H1 (cell line): ENCODE measurements at places on chromosomes 6 and 20. TPM values are rescaled to one million over a fixed set of nuclear protein-coding genes. Genes with fewer than 3 reads are reported as not detected.

DNA sequence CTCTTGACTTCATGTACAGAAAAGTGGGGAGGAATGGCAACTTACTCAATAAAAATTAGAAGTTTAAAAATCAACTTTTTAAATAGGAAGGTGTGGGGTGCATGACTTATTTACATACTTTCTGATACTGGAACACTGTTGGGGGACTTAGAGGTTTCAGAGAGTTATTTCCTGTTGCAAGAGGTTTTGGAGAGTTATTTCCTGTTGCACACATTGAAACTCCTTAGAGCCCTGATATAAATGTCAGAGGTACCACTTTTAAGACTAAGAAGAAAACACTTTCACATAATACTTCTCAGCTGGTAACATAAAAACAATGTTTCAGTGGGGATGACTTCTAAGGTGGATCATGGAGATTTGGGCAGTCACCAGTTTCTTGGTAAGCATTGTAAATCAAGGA is 579.9 kb downstream of the MMUT start:
- DNase-seq, result no peak

Gene HCK
- total RNA-seq, result 0.37 and 0.82 TPM in 2 replicates

Gene TMC2
- not detected in 2 replicates for total RNA-seq

GRCh38 chr20:24634855-24635254 is 165.4 kb downstream of the SYNDIG1 start:
- no peak for DNase-seq

Gene ZSWIM3
- 6.8 and 6.9 TPM in 2 replicates for total RNA-seq

DNA sequence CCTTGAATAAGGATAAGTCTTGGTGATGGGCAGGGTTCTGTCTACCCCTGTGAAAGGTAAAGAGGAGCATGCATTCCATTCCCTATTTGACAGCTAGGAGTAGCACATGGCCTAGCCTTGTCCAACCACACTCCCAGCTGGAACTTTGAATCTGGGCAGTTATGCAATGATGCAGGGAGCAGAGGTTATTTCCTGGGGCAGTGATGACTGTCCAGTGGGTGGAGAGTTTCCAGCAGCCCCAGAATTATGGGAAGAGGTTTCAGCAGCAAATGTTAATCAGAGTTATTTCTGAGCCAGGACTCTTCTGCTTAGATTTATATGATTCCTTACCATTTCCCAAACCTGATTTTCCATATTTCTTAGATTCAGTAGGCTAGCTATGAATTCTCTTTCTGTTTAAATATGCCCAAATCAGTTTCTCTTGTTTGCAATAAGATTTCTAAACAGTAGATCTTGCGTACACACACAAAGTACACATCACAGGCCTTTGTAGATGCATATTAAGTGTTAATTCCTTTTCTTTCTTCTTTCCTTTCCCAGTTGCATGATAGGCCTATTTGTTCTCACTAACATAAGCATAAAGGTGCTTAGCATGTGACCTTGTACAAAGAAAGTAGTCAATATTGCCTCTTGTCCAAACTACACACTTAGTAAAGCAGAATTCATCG is 17.3 kb upstream of the TXLNB start:
- DNase-seq, result no peak

DNA sequence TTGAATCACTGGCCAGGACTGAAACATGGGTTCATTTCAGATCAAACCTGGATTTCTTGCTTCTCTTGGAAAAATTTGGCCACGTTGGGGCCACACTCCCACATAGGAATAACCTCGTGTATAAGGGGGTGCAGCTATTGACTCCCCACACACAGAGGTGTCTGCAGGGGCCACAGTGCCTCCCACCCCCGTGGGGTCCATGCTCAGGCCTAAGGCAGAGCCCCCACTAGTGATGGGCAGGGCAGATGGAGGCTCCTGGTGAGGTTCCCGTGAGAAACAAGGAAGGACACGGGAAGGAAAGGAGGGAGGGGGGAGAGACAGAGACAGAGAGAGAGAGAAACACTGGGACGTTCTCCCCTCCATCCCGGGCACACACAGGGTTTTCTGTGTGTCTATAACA is 230.5 kb downstream of the ERMARD start:
- DNase-seq, result no peak

Gene DTNBP1
- 13.5 and 13.9 TPM in 2 replicates for total RNA-seq

DNA sequence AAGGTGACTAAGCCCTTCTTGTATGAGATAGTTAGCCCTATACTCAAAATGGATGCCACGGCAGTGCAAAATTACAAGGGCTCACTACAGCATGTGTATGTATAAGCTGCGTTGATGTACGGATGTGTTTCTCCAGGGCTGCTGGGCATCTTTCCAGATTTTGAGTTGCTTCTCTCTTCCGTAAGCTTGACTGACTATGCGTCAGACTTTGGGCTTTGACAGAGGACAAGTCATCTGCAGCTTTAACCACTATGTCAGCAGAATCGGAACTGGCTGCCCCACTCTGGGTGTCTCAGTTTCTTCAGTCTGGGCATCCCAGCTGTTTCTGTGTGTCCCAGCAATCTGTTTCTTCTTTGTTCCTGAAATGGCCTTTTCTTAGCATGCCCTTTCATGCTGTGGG is 241.6 kb downstream of the BTBD3 start:
- DNase-seq, result no peak

- no peak for DNase-seq
Measured at GRCh38 chr6:139152892-139153271, 18.0 kb downstream of the HECA start.

Gene SRSF12
- 4.2 and 4.9 TPM in 2 replicates for total RNA-seq

DNA sequence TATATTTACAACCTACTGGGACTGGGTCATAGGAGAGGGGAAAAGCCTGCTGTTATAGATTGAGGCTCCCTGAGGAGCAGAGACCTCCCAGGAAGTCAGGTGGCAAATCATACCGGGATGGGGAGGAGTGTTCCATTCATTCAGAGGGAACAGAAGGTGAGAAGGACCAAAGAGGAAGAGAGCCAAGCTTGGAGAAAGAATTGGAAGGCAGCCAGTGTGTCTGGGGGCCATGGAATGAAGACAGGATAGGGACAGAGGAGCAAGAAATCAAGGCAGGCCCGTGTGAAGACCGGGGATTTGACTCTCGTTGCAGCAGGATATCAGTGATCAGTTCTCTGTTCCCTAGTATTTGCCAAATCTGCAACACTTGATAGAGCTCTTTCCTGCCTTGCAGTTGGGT is 5.7 kb upstream of the ZNF217 start:
- peak; percentile 46 for DNase-seq

DNA sequence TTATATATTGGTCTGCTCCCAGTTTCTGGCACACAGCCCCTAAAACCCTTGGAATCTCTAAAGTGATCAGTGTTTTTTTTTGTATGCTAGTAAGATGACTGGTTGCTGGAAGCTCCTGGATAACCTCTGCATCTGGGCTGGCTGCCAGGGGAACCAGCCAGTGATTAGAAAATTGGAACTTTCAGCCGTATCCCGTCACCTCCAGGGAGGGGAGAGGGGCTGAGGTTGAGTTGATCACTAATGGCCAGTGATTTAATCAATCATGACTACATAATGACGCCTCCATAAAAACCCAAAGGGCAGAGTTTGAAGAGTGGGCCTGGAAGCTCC is 48.0 kb upstream of the NOP56 start:
- DNase-seq, result no peak

GRCh38 chr6:12222405-12223366 is 67.5 kb upstream of the EDN1 start:
- no peak for DNase-seq

DNA sequence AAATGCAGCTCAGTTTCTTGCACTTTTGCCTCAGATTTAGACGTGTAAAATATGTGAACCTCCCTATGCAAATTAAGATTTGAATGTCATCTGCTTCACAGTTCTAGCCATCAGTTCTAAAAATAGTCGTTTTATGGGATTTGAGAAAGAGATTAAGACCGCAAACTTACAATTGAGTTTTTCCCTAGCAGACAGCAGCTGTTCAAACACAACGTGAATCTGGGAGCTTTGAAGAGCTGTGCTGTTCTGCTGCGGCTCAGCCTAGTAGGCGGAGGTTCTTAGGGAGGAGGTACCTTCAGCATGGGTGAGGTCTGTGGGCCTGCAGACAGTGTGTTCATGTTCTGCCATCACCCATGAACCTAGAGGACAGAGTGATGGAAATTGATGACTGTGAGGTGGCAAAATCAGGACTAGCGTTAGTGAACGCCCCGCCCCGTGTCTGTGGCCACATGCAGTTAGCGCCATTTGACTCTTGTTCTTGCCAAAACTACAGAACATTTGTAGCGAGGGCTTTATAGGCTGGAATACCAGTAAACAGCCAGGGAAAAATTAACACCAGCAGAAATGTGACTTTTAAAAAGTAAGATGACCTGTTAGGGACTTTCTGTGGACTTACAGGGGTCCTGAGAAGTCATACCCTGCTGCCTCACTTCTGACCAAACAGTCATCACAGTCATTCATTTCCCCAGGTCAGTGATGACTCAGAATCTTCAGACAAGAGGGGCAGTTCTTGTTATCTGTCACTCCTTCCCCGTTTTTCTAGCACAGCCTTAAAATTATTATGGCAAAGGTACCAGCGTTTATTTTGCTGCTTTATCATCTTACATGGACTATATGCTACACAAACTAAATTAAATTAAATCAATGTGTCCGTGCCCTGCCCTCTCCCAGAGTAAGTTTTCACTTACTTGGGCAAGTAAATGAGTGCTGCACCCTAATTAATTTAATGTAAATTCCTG is 84.3 kb upstream of the TMEM181 start:
- DNase-seq, result no peak

GRCh38 chr6:30972816-30973215 is 10.7 kb upstream of the MUC21 start:
- no peak for DNase-seq

DNA sequence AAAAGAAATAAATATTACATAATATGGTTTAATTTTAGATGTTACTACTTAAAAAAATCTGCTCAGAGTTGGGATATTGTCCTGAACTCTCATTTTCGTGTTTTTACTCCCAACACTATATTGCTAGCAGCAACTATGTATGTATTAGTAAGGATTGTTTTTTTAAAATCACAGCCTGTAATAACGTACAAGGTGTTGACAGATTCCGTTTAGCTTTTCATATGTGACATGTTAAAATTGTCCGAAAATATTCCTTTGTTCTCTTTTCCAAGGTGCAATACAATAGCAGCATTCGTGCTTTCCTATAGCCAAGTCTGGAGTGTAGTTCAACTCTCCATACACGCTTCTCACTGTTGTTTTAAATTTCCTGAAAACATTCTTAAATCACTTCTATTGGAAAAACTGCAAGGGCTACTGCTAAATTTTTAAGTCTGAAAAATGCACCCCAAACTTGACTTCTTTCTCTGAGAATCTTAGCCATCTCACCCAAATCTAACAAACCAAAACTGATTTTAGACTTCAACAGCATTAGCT is 59.0 kb upstream of the HFE start:
- no peak for DNase-seq

- no peak for DNase-seq
Measured at GRCh38 chr6:53240761-53241160, 92.1 kb upstream of the GCM1 start.

Gene BANF2
- total RNA-seq, result not detected in 2 replicates

Gene CLDN20
- not detected in 2 replicates for total RNA-seq

GRCh38 chr6:116175344-116175743 is 49.4 kb upstream of the COL10A1 start:
- no peak for DNase-seq

GRCh38 chr6:147675281-147675680 is 166.8 kb downstream of the SAMD5 start:
- no peak for DNase-seq

Gene GMPR
- 0.99 and 1.2 TPM in 2 replicates for total RNA-seq

DNA sequence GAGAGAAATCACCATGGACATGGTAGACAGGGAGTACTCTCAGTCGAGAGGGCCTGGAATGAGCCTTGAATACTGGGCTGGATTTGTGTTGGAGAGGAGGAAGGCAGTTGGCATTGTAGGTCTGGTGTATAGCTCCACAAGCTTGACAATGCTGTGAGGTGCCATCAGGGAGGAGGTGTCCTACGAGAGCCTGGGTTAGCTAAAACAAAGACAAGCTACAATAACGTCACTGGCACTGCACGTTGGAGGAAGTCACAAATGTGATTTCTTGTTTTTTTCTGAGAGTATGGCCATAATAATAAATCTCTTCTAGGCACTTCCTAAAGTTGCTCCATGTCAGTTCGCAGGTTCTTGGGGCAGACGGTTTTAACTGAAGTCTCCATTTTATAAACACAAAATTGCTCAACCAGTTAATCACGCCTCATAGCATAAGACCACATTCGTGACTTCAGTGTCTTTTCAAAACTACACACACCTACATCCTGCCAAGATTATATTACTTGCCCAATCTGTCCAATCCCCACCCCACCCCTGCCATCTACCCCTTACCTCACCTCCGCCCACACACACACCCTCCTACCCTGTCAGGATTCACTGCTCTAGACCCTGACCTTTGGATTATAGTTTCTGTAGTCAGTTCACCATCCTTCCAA is 4.4 kb upstream of the HLA-DMB start:
- no peak for DNase-seq

Gene C6orf47
- total RNA-seq, result 14.6 and 15.6 TPM in 2 replicates

Gene TPD52L2
- 77.1 and 78.1 TPM in 2 replicates for total RNA-seq

GRCh38 chr6:126633373-126633772 is 293.5 kb downstream of the CENPW start:
- no peak for DNase-seq

Gene COL19A1
- total RNA-seq, result not detected in 2 replicates

DNA sequence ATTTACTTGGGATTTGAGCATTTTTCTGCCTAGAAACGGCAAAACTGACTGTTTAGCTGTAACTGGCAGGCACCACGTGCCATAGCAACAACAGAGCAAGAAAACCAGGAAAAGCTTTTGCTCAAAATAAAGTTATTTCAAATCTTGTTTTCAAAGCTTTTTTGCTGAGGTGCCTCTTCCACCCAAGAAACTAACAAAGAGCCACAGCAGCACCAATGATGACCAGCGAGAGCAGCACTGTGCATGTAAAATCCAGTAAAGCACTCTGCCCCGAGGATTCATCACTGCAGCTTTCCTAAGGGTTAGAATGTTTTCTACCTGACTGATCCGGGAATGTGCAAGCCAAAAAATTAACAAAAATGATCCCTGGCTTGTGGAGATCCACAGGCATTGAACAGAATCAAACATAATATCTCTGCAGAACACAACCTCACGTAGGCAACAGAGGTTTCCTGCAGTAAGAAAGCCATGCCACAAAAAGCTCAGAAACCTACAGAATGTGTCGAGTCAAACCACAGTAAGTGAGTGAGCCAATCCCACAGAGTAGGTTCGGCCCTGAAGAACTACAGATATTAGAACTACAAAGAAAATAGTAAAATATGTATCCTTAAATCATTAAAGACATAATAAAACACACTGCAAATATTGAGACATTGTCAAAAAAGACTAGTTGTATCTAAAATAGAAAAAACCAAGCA is 7.4 kb upstream of the ULBP3 start:
- no peak for DNase-seq
